ENCODE measurements at places on chromosomes 1 and 21. TPM values are rescaled to one million over a fixed set of nuclear protein-coding genes. Genes with fewer than 3 reads are reported as not detected.
A peak's percentile ranks its signal among the peaks of the same experiment; 100 is the strongest.

DNA sequence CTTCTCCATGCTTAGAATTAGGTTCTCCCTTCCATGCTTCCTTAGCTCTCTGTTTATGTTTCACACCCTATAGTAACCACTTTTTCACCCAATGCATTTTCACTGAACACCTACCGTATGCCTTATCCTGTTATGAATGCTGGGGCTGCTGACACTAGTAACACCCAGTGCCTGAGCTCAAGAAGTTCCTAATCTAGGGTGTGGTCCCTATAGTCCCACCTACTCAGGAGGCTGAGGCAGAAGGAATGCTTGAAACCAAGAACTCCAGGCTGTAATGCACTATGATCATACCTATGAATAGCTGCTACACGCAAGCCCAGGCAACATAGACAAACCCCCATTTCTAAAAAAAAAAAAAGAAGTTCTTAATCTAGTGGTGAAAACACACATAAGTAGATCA lies 5.5 kb downstream of the EPHA10 start:
- no peak overlapping the region for H3K27ac ChIP-seq
- no peaks in the 10 kb centered on the region for H3K4me1 ChIP-seq
- DNase-seq, result no peak
- no peaks in the 10 kb centered on the region for H3K36me3 ChIP-seq

The OPRD1 gene
- not detected for total RNA-seq

GRCh38 chr1:63368131-63368530 lies 704 bp downstream of the ALG6 start:
- H3K36me3 ChIP-seq, result no peaks in the 10 kb centered on the region
- H3K27me3 ChIP-seq, result no peaks in the 10 kb centered on the region
- H3K4me3 ChIP-seq, result peak overlapping the region; percentile 47

The DENND2C gene
- total RNA-seq, result 5.9 TPM

DNA sequence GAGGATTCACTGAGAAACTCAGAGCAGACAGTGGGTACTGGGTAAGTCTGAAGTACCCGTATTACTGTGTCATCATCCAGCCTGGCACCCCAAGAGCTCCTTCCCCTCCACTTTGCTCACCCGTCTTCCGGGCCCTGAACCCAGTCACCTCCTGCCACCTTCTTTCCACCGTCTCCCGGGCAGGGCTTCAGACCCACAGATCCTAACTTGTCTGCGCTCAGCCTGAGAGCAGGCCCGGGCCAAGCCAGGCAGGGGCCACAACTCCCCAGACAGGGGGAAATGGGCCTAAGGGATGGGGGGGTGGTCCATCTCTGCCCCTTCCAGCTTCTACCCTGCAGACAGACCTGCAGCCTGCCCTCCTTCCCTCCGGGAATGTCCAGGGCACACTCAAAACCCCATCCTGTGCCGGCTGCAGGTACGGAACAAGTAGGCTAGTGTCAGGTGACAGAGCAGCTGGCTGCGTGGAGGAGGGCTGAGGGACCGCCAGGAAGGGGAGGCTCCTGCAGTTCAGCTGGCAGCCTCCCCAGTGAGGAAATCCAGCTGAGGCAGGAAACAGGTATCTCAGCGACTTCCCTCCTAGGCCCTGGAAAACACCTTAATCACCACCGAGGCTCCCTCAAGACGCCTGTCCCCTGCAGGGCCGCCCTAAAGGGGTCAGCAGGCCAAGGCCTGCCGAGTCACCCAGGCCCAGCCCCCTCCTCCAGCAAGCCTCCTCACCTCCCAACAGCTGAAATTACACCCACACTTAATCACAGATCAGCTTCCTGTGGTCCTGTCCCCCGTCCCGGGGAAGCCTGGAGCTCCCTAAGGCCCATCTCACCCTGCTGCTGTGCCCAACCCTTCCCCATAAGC lies 3.5 kb downstream of the HSPG2 start:
- H3K4me3 ChIP-seq, result no peak overlapping the region
- H3K36me3 ChIP-seq, result no peaks in the 10 kb centered on the region
- no peaks in the 10 kb centered on the region for H3K4me1 ChIP-seq
- no peaks in the 10 kb centered on the region for H3K27me3 ChIP-seq
- peak overlapping the region; percentile 97 for H3K27ac ChIP-seq

Data from aorta (tissue), 5 donors.